ENCODE measurements at places on chromosomes 16 and 17. TPM values are rescaled to one million over a fixed set of nuclear protein-coding genes. Genes with fewer than 3 reads are reported as not detected.

- no peak for DNase-seq
Measured at GRCh38 chr16:23893986-23894385, 58.2 kb downstream of the PRKCB start.

- DNase-seq = no peak
Measured at GRCh38 chr17:40404003-40404402, 13.7 kb downstream of the TOP2A start.

- peak; percentile 63 for DNase-seq
Measured at GRCh38 chr16:85491058-85491771, 121.9 kb upstream of the GSE1 start.

- DNase-seq = no peak
Measured at GRCh38 chr17:48513097-48513496, 17.7 kb downstream of the HOXB1 start.

Gene KRTAP4-6
- total RNA-seq = not detected

Gene CHD3
- 101 TPM for total RNA-seq

Gene C17orf50
- total RNA-seq = not detected

Data from pancreas (tissue), 10 donors.